Putamen (tissue), 1 donor: ENCODE measurements at places on chromosomes 6 and 20.

DNA sequence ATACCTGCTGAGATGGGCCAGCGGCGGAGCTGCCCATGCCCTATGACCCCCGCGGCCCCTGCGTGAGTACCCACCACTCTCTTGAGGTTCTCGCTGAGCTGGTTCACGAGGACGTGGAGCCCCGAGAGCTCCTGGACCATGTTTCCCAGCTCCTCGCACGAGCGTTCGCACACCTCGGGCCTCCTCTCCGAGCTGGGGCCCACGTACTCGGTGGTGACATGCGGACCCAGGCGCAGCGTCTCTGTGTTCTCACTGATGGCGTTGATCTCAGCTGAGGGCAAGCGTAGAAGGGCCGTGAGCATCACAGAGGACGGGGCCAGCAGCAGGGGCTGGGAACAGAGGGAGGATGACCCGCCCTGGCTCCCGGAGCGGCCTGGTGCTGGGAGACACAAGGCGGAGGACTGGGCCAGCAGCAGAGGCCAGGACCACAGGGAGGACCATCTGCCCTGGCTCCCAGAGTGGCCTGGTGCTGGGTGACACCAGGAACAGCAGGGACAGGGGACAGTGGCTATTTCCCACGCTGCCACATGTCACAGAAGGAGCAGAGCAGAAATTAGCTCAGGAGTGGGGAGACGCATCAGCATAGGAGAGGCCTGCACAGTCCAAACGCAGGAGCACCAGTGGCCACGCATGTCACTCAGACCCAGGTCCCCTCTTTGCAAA is 11.8 kb downstream of the THBS2 start:
- DNase-seq: no peak

- no peak for DNase-seq
Observed at GRCh38 chr20:32858701-32859372, at the start of gene EFCAB8. EFCAB8 (plus strand) TSS chr20:32858923; CDS start chr20:32863793, 4,870 bp downstream.

DNA sequence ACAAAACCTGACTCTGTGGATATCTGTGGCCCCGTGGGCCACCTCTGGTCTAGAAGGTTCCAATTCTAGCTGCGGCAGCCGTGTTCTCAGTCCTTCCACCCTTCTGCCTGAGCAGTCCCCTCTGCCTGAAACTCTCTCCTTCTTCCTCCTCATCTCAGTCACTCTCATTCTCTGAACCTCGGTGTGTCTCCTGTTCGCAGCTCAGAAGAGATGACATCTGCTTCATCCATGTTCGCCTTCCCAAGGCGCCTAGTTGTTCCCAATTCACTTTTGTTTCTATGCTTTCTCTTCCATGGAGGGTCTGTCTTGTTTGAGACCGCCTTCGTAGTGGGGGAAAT is 95.5 kb downstream of the CEBPB start:
- DNase-seq: no peak

DNA sequence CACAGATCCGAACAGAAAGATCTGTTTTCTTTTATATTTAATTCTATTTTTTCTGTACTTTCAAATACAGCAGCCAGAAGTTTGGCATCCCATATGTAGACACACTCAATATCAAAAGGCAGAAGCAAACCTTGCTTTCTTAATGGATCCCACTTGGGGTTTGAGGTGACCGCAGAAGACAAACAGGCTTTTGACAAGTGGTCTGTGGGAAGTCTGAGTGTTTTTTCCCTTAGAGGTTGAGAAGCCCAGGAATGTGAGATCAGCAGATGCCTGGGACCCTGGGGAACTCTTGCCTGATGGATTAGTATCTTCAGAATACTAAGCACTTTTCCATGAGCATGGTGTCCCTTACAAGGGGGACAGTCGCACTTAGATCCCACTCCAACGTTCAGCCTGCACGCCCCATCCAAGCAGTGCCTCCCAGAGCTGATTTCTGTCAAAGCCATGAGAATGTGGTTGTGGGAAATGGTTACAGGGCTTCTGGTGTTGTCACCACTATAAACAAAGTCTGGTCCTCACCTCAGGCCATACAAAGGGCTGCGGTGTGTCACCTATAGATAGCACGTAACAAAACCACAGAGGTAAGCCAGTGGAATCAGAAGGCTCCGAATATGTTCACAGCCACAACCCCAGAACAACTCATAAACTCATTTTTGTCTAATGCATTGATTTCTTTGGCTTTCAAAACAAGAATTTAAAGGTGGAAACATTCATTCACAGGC is 12.7 kb downstream of the IL17F start:
- DNase-seq: no peak

- no peak for DNase-seq
Observed at GRCh38 chr6:145086197-145086596, 649.1 kb downstream of the EPM2A start.

DNA sequence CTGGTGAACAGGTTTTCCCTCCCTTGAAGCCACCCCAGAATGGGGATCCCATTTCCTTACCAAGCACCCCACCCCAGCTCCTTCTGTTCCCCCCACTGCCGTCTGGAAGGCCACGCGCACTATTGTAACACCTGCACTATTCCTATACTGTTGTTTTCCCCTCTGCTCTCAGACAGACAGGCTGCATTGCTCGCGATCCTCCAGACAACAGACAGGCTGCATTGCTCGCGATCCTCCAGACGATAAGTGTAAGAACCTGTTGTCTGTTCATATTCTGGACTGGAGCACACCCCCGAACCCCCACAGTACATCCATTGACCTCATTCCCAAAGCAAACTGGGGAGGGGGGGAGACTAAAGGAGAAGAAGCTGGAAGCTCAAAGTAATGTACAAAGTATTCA is 72.7 kb downstream of the LY86 start:
- DNase-seq: no peak

- no peak for DNase-seq
Observed at GRCh38 chr6:52519618-52520017, 57.2 kb downstream of the TRAM2 start.

DNA sequence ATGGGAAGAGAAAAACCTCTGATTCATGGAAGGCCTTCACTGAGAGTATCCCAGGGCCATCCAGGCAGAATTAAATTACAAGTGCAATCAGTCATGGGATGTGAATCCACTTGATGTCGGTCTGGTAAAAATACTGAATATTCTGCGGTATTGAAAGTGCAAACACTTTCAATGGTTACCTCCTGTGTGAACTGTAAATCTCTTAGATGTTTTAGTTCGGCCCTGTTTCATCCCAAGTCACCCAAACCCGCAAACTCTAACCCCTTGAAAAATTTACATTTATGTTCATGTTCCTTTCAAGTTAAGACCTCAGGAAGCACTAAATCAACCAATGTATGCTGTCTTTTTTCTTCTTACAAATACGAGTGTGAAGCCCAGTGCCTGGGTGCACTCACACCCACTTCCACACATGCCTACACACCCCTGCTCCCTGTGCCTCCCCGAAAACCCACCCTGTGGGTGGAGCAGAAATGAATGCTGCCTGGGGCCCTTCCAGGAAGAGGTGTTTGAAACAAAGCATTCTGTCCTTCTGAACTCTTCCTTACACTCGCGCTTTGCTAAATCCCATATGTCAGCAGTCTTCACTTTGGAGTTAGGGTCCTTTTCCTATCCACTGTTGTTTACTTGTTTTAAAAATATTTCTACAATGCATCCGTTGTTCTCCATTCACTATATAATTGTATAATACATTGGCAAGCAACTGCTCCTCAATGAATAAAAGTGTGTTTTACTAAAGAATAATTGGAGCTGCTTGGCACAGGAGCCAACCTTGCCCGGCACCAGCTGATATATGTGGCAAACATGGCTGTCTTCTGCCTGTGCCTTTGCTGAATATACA is 62.7 kb downstream of the FYN start:
- DNase-seq: no peak

- no peak for DNase-seq
Observed at GRCh38 chr6:147384029-147384428, 124.5 kb upstream of the SAMD5 start.

GRCh38 chr6:150418827-150419594 is 50.2 kb downstream of the IYD start:
- DNase-seq: peak; percentile 28

DNA sequence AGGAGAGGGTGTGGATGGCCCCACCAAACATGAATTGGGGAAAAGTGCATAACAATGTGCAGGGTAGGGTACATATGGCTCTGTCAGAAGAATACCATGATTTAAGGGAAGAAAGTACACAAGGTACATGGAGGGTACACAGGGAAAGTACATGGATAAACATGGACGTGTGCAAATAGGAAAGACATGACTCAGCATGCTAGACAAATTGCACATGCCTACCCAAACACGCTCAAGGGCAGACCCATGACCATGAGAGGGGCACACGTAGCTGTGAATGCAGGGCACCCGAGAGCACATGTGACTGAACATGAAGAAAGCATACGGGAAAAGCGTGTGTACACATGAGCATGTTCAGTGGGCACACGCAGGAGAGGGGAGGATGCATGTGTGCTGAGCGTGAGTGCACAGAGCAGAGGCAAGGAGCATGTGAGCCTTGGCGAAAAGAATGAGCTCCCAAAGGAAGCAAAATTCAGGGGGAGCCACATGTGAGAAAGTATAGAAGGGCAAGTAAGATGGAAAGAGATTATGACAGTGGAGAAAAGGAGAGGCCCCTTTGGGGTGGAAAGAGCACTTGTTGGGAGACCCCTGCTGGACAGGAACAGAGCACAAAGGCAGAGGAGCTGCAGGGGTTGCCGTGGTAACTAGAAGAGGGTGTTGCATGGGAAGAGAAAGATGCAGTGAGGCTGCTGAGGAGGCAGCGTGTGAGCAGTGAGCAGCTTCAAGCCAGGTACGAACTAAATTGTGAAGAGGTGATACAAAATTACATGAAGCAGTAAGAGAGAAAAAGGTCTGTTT is 17.8 kb downstream of the OR2H2 start:
- peak; percentile 75 for DNase-seq

- DNase-seq: no peak
Observed at GRCh38 chr20:11929947-11930346, 12.3 kb downstream of the BTBD3 start.

- no peak for DNase-seq
Observed at GRCh38 chr6:167077241-167077932, 45.5 kb upstream of the CCR6 start.

DNA sequence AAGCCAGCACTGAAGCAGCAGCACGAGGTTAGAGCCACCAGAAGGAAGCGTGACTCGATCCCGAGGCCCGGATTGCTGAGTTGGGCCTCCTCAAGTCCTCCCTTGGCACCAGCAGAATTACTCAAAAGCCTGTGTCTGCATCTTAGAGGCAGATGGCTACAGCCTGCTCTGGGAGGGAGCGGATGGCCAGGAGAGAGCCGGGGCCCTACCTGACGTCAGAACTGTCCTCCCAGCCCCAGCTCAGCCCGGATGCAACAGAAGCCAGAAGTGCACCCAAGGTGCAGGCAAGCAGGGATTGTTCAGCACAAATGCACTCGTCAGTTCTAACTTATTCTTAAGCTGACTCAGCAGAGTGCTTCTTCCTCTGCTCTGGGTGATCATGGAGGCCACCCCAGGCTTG is 155.5 kb upstream of the RPS6KA2 start:
- DNase-seq: no peak

- DNase-seq: no peak
Observed at GRCh38 chr20:53080969-53081871, 109.1 kb downstream of the TSHZ2 start.

- DNase-seq: no peak
Observed at GRCh38 chr6:20647585-20647984, 113.3 kb downstream of the CDKAL1 start.

DNA sequence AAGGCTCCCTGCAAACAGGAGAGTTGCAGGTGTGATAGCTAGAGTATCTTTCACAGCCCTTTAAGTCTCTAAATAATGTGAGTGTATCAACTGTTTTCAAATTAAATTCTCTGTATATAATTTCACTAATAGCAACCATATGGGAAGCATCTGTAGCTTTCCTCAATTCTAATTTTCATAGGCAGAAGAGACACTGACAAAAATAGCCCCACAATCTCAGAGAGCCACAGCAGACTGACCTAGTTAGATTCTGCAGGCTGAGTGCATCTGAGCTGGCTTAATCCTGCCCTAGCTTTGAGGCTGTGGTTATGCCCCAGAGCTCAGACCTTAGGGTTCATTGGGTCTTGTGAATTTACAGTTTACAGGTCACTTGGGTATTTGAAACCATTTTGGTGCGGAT is 63.9 kb downstream of the MAP7 start:
- DNase-seq: no peak

GRCh38 chr6:89414215-89414614 is 2.1 kb upstream of the RRAGD start:
- DNase-seq: no peak

DNA sequence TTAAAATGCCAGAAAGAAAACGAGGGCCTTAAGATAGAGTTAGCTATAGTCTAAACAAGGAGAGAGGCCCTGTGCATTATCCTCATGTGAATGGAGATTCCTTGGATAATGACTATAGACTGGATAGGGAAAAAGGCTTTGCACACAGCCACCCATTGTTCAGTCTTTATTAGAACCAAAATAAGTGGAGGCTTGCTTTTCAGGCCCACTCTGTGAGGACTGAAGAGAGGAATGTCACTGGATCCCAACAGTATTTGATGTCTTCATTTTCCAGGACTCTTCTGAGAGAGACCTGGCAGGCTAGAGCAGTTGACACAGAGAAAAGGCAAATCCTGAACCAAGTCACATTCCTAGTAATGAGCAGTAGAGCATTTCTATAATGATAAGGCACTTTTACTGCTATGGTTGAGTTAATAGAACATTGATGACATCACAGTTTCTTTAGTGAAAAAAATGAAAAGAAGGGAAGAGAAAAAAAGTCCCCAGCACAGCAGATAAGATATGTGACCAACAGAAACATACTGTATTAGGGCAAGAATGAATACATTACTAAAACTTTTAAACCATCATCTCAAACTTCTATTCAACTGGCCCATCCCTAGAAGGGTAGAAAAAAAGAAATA is 315.1 kb downstream of the EPHA7 start:
- no peak for DNase-seq

GRCh38 chr6:44539701-44540355 is 152.3 kb downstream of the CDC5L start:
- DNase-seq: no peak

- DNase-seq: no peak
Observed at GRCh38 chr6:54440549-54440948, 132.3 kb downstream of the TINAG start.
